Dorsolateral prefrontal cortex (tissue), 122 donors: ENCODE measurements at places on chromosomes 13 and 19. TPM values are rescaled to one million over a fixed set of nuclear protein-coding genes. Genes with fewer than 3 reads are reported as not detected.

- DNase-seq = no peak
Observed at GRCh38 chr13:90675129-90675528, 672.4 kb upstream of the MIR17HG start.

DNA sequence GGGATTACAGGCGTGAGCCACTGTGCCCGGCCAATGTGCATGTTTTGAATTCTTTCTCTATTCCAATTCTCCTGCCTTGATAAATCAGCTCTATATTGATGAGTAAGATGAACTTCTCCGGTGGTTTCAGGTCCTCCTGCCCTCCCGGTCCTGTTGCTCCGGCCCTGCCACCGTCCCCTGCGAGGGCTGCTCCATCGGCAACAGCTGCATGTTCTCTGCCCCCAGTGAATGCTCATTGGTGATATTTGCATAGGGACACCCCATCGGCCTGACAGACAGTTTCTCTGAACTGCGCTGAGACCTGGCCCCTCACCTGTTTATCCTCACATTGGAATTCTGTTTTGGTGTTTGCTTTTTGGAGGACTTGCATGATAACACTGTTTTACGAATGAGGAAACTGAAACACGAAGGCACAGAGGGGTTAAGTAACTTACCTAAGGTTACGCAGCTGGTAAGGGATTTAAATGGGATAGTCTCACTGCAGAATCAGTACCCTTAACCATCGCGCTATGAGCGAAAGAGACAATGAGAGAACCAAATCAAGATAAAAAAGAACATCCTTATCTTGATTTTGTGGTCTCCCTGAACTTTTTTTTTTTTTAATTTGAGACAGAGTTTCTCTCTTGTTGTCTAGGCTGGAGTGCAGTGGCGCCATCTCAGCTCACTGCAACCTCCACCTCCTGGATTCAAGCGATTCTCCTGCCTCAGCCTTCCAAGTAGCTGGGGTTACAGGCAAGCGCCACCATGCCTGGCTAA lies 32.2 kb downstream of the ZNF557 start:
- no peak for DNase-seq

GRCh38 chr19:38561053-38561606 lies 56.6 kb downstream of the MAP4K1 start:
- no peak for DNase-seq

The CPAMD8 gene
- 11.7 TPM for total RNA-seq

GRCh38 chr13:98488736-98489135 lies 88.2 kb downstream of the STK24 start:
- DNase-seq = no peak

DNA sequence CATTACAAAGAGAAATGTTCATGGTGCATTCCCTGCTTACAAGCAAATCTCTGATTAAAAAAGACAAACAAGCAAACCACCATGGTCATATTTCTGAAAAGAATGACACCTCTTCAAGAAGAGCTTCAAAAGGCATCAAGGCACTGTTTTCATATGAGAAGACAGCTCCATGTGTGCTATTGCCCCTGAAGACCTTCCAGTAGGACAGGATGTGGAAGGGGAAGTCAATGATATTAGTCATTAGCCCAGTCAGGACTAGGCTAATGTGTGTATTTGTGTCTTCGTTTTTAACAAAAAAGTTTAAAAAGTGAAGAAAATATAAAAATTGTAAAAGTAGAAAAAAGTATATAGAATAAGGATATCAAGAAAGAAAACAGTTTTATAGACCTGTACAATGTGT lies 534.7 kb upstream of the ARGLU1 start:
- DNase-seq = no peak

The IGFL1 gene
- not detected for total RNA-seq
